ENCODE measurements at places on chromosomes 3 and 15.

- no peak for DNase-seq
Observed at GRCh38 chr15:75049392-75049791, 26.0 kb downstream of the PPCDC start.

DNA sequence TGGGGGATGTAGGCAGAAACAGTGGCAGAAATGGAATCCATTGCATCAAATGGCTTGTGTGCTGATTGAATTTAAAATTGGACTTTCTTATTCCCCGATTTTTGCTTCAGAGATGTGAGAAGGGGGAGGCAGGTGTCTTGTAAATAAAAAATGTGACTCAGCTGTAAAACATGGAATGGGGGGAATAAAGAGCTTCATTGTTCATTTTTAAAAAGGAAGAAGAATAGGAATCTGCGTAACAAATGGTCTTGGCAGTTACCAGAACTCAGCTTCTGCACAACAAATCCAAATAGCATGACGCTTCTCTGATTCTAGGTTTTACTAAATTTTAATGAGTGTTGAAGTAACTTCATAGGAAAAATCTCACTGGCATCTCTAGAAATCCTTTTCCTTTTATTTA lies 323.9 kb upstream of the GBE1 start:
- DNase-seq: no peak

DNA sequence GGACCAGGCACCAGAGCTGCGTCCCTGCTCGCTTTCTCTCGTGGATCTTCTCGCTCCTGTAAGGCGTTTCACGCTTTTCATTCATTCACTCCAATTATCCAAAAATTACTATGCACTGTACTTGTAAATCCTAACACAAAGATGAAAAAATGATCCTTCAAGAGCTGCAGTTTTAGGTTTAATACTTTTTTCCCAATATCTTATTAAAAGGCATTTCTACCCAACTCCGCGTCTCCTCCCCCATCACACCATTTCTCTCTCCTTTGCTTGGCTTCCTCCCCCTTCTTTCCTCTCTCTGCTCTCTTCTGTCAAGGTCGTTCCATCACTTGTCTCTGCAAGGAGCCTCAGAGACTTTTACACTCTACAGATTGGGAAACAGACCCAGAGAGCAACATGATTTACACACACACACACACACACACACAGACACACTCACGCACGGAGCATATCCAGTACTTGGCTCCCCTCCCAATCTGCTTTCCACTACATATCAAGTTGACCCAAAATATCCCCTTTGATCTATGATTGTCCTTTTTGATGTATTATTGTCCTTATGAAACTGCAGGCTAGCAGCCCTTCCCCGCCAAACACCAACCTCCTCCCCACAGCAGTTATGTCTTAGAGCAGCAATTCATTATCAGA lies 479 bp upstream of the CLDN1 start:
- no peak for DNase-seq

DNA sequence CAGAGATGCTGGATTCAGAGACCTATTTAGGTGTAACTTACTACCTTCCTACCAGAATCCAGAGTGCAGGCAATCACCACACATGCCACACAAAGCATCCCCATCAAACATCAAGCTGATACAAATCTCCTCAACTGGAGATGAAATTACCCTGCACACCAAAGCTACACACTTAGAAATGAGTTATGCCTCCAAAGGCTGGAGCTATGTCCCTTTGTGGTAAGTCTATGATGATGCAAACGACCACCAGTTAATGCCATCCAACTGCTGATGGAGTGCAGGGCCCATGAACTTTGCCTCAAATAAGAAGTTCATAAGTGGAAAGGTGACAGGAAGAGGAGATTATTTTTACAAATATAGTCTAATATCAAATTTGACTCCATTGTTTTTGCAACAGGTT lies 38.1 kb downstream of the PDZRN3 start:
- no peak for DNase-seq

DNA sequence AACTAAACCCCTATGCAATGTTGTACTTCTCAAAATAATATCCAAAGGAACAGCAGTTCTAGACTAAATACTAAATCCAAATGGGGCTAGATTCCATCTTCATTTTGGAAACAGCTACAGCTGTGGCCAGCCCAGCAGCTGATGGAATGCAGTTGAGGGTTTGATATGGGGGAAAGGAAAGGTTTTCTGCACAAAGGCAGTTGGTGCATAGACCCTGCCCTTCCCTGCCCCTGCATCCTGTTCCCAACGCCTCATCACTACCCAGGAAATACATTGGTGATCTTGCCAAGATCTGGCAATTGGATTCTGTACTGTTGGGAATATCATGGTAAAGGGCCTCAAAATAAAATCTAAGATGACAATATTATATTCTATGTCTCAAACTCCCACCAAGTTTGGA lies 43.9 kb downstream of the DTWD1 start:
- DNase-seq: no peak

DNA sequence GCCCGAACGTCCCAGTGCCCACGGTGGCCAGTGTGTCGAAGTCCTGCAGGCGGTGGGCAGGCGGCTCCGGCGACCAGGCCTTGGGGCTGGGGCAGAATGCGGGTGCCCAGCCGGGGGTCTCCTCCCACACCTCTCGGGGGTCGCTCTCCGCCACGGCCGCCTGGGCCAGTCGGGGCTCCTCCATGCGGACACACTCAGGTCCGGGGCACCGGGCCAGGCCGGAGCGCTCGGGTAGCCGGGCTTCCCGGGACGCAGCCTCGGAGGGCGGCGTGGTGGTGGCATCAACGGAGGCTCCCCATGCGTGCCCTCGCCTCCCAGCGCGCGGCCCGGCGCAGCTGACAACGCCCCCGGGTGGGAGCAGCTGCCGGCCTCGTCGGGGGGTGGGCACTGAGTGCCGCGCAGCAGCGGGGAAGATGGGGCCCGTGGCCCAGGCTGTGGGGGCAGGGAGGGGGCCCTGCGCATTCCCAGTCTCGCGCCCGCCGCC lies 30.1 kb upstream of the CERS3 start:
- no peak for DNase-seq

DNA sequence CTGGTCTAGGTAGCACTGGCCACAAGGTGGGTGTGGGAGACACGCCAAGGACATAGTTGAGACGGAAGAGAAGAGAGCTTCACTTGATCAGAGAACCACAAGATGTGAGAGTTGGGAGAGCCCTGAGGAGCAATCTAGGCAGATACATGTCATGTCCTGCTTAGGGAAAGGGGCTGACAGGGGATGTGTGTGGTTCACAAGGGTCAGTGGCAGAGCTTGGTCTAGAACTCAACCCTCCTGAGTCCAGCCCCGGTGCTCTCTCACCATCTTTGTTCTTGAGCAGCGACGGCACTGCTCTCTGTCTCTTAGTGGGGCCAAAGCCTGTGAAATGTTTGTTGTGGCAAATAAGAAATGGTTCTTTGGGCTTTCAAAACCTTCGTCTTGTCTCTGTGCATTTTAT lies 243.5 kb upstream of the ROPN1 start:
- DNase-seq: no peak

GRCh38 chr3:45881078-45882022 lies 5.0 kb upstream of the CCR9 start:
- DNase-seq: peak; percentile 20

- no peak for DNase-seq
Observed at GRCh38 chr3:44782891-44783290, 21.3 kb downstream of the KIF15 start.

DNA sequence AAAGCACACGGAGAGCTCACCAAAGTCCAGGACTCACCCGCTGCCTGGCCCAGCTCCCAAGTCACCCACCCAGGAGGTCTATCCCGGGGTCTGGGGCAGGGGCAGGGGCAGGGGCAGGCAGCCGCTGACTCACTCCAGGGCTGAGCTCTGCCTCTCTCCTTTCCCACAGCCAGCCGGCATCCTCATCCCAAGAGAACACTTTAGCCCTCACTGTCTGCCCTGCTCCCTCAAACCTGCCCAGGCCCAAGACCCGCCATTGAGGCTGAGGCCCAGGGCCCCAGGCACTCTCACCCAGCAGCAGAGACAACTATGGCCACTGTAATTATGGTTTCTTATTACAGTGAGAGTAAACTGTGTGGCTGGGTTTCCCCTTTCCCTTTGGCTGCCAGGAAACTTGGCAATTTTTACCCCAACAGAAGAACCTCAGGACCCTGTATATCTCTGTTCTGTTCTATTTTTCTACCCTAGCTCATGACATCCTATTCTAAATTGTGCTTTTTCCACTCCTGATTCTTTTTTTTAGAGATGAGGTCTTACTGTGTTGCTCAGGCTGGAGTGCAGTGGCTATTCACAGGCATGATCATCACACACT lies 53.0 kb downstream of the IQSEC1 start:
- DNase-seq: no peak

DNA sequence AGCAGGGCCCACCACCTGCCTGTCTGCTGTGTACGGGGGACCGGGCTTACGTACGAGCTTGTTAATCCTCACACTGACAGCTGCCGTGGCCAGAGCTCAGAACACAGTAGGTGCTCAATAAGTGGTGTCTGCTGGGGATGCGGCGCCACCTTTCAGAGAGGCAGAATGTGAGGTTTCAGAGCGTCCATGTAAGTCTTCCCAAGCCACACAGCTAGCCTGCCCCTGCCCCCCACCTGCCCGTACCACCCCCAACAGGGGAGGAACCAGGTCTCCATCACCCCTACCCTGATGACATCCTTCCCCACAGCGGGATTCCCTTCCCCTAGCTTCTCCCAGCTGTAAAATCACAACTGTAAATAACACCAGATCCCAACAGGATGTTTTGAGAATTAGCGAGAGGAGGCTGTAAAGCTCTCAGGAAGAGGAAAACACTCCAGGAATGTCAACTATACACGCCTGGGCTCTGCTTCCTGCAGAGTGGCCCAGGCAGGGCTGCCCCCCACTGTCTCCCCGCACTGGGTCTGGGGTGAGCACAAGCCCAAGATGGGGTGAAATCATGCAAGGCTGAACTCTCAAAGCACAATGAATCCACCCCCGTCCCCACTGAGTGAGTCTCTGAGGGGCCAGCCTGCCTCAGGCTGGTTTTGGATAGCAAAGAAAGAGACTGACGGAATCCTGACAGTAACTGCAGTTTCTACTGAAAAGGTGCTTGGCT lies 250.1 kb upstream of the LYSMD4 start:
- no peak for DNase-seq

GRCh38 chr3:142660893-142661292 lies 62.9 kb upstream of the TRPC1 start:
- DNase-seq: no peak

DNA sequence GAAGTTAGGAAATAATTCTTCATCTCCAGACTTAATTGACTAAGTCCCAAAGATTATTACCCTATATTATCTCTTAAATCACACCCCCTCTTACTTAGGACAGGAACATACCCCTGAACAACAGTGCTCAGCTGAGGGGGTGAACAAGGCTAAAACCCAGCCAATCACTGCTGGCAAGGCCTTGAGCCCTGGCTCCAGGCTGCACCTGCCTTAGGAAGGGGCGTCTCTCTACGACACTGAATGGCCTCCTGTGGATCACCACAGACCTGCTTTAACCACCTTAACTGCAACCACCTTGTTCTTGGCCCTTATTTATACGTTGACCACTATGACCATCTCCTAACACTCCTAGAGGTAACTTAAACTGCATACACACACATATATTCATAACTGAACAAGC lies 267.4 kb upstream of the THBS1 start:
- DNase-seq: no peak

- no peak for DNase-seq
Observed at GRCh38 chr3:104832530-104832929, 534.2 kb upstream of the ALCAM start.

DNA sequence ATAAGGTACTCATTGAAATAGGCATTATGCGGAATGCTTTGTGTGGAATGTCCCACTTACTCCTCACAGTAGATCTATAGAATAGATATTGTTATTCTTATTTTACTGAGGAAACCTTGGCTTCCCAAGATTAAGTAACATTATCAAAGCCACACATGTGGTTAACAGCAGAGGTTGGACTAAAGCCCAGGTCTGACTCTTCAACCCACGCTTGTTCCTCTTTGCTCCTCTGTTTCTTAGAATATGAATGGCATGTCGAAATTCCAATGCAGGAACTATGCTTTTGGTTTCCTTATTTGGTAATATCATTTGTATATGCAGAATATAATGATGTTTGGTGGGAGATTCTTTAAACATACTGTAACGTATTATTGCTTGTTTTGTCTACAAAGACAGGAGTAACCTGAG lies 818.8 kb upstream of the LMCD1 start:
- DNase-seq: no peak

DNA sequence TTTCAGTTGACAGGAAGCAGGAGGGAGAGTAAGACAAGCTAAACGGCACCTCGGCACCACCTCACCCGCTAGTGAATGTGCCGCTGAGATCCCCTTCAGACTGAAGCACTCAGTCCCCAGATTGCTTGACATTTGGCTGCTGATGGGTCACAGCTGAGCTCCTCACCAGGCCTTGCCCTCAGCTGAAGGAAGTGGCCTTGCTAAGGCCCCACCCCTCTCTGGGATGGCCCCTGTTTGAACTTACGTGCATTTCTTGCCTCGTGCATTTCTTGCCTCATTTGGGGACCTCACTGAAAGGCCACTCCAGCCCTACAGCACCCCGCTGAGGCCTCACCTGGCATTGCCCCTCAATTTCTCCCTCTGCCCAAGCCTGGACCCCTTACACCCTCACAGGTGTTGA lies 39.8 kb downstream of the EOGT start:
- DNase-seq: no peak

GRCh38 chr3:130582457-130583153 lies 65.6 kb downstream of the COL6A6 start:
- DNase-seq: peak; percentile 63

DNA sequence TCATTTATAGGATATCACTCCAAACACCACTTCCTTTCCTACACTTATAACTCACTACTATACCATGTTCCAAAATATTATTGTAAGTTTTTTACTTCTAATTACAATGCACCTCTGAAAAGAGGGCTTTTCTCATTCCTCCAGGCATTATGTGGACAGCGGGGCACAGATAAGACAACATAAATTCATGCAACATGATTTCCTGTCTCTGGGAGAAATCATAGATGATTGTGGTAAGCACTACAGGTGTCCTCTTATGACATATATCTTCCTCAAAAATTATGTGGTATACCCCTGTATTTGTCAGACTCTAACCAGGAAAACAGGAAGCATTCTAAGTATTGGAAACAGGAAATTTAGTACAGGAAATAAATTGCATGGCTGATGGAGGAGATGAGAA lies 45.7 kb upstream of the INO80 start:
- no peak for DNase-seq

- DNase-seq: peak; percentile 36
Observed at GRCh38 chr15:88605189-88606069, 15.7 kb upstream of the AEN start.

- no peak for DNase-seq
Observed at GRCh38 chr15:65086680-65087111, 10.2 kb downstream of the KBTBD13 start.

GRCh38 chr3:139187154-139187553 lies 142.5 kb upstream of the PRR23C start:
- DNase-seq: no peak

Measured in activated CD4-positive, alpha-beta T cell treated with anti-CD3 and anti-CD28 coated beads, Interleukin-2, Interleukin-6, amounts not matched to agents 100 ng/mL and 50 ng/mL, durations not matched to agents 16 hours and 8 hours (primary cell).